ENCODE measurements at places on chromosomes 1 and 21.

- DNase-seq = peak; percentile 20
These were observed 75.4 kb downstream of the ABCA4 start for GRCh38 chr1:94045465-94046056.

GRCh38 chr1:54995835-54996234, 2.9 kb upstream of the BSND start:
- no peak for DNase-seq

DNA sequence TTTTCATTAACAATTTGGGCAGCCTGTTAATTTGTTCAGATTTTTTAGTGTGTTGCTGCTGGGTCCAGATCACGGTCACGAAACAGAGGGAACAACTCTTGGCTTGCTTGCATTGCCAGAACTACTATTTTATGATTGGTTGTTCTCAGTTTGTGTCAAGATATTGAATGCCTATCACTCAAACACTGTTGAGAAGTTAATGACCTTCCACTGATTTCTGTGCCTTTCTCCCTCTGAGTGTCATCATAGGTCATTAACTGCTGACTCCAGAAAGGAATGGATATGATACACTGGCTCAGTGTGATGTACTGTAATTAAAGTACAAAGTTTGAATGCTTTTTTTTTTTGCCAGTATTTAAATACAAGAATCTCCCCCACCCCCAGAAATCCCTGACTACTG, 9.2 kb downstream of the CHODL start:
- no peak for DNase-seq

- DNase-seq = no peak
These were observed 29.6 kb downstream of the CXADR start for GRCh38 chr21:17542371-17543011.

GRCh38 chr1:43253173-43253572, 16.6 kb upstream of the TMEM125 start:
- no peak for DNase-seq

DNA sequence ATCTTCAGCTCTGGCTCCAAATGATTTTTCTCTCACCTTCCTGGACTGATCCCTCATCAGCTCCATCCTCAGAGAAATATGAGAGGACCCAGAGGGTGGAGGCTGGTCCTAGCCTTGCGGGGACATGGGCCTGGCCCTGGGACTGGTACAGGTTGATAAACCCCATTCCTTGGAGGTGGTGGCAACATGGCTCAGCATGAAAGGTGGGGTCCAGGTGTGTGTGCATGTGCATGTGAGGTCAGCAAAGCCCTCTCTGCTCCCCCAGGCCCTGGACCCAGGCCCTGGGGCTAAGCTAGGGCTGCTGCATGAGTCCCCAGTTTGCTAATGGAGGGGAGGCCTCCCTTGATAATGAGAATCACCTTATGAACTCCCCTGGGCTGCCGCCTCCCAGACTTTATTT, 363.1 kb downstream of the MATN1 start:
- no peak for DNase-seq

DNA sequence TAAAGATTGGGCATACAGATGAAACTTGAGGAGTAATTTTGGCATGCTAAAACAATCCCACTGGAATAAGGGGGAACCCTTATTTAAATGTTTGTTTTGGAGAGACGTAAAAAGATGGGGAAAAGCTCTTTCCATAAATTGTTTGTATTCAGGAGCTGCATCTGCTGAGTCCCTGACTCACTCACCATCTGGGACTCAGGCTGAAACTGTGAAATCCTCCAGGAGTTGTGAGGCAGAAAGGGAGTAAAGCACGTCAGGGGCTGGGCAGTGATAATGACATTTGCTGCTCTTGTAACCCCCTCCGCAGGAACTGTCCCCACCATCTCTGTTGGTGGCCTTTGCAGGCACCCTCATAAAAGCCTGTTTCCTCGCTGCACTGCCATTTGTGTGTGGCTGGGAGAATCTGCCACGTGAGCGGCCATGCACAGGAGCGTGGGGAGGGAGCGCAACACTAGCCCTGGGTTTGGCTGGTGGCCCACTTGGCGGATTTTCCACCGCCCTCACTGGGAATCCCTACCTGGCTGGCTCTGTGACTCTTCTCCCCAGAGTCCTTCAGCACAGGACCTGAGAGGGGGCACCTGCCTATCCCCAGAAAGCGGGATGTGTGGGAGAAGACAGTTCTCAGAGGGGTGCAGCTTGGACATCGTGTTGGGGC, 45.3 kb downstream of the ZSCAN20 start:
- no peak for DNase-seq

DNA sequence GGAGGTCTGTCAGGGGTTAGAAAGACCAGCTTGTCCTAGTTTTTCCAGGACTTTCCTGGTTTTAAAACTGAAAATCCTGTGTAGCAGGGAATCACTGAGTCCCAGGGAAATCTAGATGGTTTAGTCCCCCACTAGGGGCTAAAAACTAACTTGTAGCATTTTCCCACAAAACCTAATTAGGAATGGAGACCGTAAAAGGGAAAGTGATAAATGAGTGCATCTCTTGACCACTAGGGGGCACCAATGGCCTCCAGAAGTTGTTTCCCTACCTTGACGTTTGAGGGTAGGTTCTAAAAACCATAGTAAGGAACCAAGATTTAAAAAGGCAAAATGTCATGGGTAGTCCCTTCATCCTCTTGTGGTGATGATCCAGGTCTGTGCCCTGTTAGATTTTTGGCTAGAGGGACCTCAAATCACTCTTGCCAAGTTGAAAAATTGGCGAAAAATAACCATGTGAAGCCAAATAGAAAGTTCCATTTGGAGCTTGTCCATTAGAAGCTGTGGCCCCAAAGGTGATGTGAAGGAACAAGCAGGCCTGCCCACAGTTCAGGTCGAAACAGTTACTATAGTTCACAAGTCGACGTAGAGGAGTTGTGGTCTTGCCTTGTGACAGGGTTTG, 24.5 kb downstream of the CLIC6 start:
- no peak for DNase-seq

DNA sequence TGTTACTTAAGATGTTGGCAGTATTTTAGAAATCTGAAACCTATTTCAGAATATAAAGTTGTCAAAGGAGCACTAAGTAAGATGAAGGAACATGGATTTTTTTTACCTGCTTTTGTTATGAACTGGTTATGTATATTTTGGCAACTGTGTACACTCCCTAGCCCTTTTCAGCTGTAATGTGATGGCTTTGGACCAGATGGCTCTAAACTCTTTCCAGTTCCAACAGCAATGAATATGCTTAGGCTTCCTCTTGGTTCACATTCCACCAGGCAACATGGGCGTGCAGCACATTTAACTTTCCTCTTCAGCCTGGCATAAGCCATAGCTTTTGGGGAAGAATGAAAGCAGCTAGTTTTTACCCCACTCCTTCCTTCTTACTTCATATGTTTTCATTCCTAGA, 95.6 kb upstream of the ADAMTS5 start:
- DNase-seq = no peak

- peak; percentile 62 for DNase-seq
These were observed 36.4 kb downstream of the ZNF697 start for GRCh38 chr1:119611701-119612113.

DNA sequence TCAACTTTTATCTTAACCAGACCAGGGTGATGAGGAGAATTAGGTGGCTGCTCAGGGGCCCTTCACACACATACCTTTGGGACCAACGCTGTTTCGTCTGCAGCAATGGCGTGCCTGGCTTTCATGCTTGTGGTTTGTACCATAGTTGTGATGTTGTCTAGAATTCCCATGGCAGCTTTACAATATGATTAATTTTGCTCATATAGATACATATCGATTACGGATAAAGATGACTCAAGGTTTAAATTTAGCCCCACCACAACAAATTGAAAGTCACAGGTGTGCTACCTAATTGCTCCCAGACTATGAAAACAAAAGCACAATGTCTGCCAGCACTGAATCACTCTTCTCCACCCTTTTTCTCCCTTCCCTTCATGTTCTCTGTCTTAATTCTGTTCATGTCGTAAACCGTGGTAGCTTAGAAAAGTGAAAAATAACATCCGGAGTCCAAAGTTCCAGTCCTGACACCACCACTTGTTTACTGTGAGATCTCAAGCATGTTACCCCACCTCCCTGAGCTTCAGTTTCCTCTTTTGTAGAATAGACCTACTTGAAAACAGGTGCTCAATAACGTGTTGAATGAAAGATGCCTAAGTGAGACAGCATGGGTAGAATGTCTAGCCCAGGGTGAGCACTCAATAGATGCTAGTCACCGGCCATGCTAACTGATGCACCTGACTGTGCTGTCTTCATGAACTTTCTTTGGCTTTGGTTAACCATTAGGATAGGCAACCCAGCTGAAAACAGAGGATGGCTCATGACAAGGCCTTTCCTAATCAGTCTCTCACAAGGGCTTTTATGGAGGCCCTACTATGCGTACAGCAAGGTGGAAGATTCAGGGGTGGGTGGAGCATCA, 22.1 kb upstream of the JUN start:
- DNase-seq = no peak

GRCh38 chr21:37627561-37627960, 261.0 kb downstream of the DYRK1A start:
- DNase-seq = no peak

DNA sequence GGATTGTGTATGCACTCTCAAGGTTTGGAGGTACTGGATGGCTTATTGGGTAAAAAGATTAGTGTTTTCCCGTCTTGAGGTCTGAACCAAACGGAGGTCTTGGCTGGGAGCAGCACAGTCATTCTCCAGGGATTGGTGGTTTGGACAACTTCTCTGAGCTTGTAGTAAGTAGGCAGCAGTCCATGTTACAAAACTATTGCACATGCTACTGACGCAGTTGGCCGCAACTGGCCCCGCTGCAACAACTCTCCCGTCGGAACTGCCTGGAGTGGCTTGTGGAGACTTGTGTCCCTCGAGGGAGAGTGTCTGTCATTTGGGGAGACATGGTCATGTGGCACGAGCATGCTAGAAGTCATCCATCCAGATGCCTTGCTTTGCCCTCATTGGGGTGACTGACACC, 276.0 kb downstream of the TM2D1 start:
- no peak for DNase-seq

GRCh38 chr1:46199233-46199749, 1.1 kb upstream of the POMGNT1 start:
- no peak for DNase-seq

DNA sequence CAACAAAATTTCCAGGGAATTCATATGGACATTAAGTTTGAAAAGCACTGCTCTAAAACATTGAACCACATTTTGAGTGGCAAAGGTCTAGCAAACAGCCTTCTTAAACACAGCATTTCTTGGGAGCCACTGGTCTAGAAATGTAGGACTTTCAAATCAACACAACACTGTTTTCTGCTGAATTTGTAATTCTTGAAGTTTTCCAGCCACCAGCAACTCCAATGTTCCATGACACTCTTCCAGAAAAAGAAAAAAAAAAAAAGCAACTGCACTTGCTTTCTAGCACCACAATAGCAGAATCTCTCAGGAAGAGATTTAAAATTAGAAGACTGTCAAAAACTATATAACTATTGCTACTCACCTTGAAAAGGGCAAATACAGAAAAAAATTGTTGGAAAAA, 4.5 kb downstream of the SYDE2 start:
- DNase-seq = no peak

GRCh38 chr1:2248127-2248826, 20.2 kb downstream of the SKI start:
- DNase-seq = no peak

Data from activated CD8-positive, alpha-beta memory T cell treated with anti-CD3 and anti-CD28 coated beads for 48 hours (primary cell).